ENCODE measurements at places on chromosomes 1 and 21. TPM values are rescaled to one million over a fixed set of nuclear protein-coding genes. Genes with fewer than 3 reads are reported as not detected.

GRCh38 chr1:185129708-185130107 is 27.0 kb downstream of the TRMT1L start:
- no peak overlapping the region for H3K4me3 ChIP-seq
- H3K36me3 ChIP-seq: peaks cover 26% of the 10 kb centered on the region
- H3K27me3 ChIP-seq: no peaks in the 10 kb centered on the region
- DNase-seq: no peak

DNA sequence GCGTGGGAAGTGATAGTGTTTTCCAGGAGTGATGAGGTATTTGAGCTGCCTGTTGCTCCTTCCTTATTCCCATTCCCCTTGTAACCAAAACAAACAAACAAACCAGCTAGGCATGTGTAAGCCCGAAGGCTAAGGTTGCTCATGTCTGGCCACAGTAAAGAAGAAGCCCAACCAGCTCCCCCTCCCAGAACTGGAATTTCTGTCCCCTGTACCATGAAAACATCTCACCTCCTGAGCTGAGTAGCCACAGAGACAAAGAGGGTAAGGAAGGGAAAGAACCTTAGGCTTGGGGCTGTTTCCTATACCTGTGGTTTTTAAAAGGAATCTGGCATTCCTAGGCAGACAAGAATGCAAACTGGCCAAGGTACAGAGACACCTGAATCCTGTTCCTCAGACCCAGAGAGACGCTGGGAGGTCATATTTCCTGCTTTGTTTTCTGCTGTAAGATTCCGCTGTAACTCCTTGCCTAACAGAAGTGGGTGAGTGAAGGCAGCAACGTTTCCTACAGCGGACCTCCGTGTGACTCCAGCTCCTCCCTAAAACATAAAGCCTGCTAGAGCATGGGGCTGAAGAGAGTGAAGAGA is 41.7 kb upstream of the RAB4A start:
- H3K4me1 ChIP-seq: peaks cover 17% of the 10 kb centered on the region
- peak overlapping the region; percentile 7 for H3K27ac ChIP-seq
- peak; percentile 68 for DNase-seq
- H3K27me3 ChIP-seq: peaks cover 3% of the 10 kb centered on the region
- H3K36me3 ChIP-seq: no peaks in the 10 kb centered on the region

DNA sequence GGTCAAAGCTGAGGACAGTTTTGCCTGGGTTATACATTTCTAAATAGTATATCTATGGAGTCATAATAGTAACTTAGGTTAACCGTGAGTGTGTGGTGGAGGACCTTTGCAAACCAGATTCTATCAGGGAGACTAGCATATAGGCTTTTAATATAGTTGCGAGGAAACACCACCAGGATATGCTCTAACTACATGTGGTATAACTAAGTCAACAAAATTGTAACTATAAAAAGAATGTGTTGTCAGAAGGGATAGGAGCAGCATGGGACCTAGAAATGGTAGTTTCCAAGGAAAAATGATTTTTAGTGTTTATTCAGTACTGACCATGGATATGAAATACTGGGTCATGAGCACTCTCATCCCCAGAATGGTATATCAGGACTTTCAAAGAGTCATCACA is 338.1 kb downstream of the TGFB2 start:
- no peak overlapping the region for H3K4me3 ChIP-seq
- peak; percentile 37 for DNase-seq
- no peaks in the 10 kb centered on the region for H3K27me3 ChIP-seq
- no peaks in the 10 kb centered on the region for H3K36me3 ChIP-seq

GRCh38 chr1:16068356-16069270 is 4.8 kb downstream of the FAM131C start:
- no peak overlapping the region for H3K27ac ChIP-seq
- no peak for DNase-seq
- H3K4me1 ChIP-seq: peaks cover 28% of the 10 kb centered on the region
- H3K36me3 ChIP-seq: no peaks in the 10 kb centered on the region
- H3K4me3 ChIP-seq: no peak overlapping the region
- H3K27me3 ChIP-seq: peaks cover 25% of the 10 kb centered on the region

- DNase-seq: no peak
- no peaks in the 10 kb centered on the region for H3K36me3 ChIP-seq
- no peaks in the 10 kb centered on the region for H3K4me1 ChIP-seq
- H3K27ac ChIP-seq: no peak overlapping the region
- H3K27me3 ChIP-seq: peaks cover 12% of the 10 kb centered on the region
- H3K4me3 ChIP-seq: no peak overlapping the region
Measured at GRCh38 chr1:11581445-11581991, 72.7 kb downstream of the FBXO2 start.

GRCh38 chr21:36765229-36765628 is 66.3 kb downstream of the SIM2 start:
- no peak for DNase-seq
- H3K27me3 ChIP-seq: no peaks in the 10 kb centered on the region
- no peaks in the 10 kb centered on the region for H3K36me3 ChIP-seq
- no peak overlapping the region for H3K4me3 ChIP-seq
- H3K4me1 ChIP-seq: peaks cover 21% of the 10 kb centered on the region

- no peaks in the 10 kb centered on the region for H3K27me3 ChIP-seq
- peaks cover 56% of the 10 kb centered on the region for H3K36me3 ChIP-seq
- H3K4me3 ChIP-seq: no peak overlapping the region
- DNase-seq: no peak
- no peak overlapping the region for H3K27ac ChIP-seq
Measured at GRCh38 chr1:41020654-41021053, 871 bp downstream of the SLFNL1 start.

GRCh38 chr1:7437036-7437435 is 334.1 kb upstream of the VAMP3 start:
- no peaks in the 10 kb centered on the region for H3K27me3 ChIP-seq
- H3K4me3 ChIP-seq: no peak overlapping the region
- no peaks in the 10 kb centered on the region for H3K36me3 ChIP-seq
- DNase-seq: no peak

DNA sequence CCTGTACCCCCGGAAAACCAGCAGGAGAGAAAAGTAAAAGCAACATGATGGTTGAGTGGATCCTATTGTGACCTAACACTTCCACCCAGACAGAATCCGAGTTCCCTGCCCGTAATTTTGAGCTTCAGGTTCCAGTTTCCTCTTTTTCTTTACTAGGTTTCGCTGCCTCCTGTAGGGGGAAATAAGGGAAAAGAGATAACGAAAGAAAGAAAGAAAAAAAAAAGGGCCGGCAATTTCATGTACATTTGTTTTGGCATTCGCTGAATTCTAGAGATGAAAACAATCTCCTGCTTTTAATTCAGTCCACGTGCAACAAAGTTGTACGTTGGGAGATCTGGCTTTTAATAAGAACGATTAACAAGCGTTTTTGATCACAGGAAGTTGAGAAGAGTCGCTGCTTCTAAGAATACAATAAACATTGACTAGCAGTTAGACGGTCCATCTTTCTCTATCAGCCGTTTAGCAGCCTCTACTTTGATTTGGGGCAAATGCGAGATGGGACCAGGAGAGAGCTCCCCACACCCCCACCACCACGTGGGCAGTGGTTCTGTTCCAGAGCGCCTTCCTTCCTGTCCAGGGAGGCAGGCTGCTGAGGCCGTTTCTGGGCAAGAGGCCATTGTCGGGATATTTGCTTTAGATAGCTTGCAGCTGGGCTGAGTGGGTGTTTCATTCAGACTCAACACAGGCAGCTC is 155.9 kb upstream of the RUNX1 start:
- peak overlapping the region; percentile 88 for H3K27ac ChIP-seq
- no peaks in the 10 kb centered on the region for H3K27me3 ChIP-seq
- H3K4me3 ChIP-seq: peak overlapping the region; percentile 3
- H3K4me1 ChIP-seq: peaks cover 45% of the 10 kb centered on the region
- no peaks in the 10 kb centered on the region for H3K36me3 ChIP-seq

GRCh38 chr1:71660411-71660810 is 579.6 kb upstream of the ZRANB2 start:
- DNase-seq: no peak
- H3K36me3 ChIP-seq: no peaks in the 10 kb centered on the region
- H3K27me3 ChIP-seq: no peaks in the 10 kb centered on the region
- no peaks in the 10 kb centered on the region for H3K4me1 ChIP-seq
- no peak overlapping the region for H3K27ac ChIP-seq
- H3K4me3 ChIP-seq: no peak overlapping the region

GRCh38 chr1:160726498-160727315 is 12.3 kb upstream of the SLAMF7 start:
- no peak overlapping the region for H3K27ac ChIP-seq
- H3K27me3 ChIP-seq: no peaks in the 10 kb centered on the region
- no peak overlapping the region for H3K4me3 ChIP-seq
- peak; percentile 39 for DNase-seq
- no peaks in the 10 kb centered on the region for H3K4me1 ChIP-seq
- no peaks in the 10 kb centered on the region for H3K36me3 ChIP-seq

DNA sequence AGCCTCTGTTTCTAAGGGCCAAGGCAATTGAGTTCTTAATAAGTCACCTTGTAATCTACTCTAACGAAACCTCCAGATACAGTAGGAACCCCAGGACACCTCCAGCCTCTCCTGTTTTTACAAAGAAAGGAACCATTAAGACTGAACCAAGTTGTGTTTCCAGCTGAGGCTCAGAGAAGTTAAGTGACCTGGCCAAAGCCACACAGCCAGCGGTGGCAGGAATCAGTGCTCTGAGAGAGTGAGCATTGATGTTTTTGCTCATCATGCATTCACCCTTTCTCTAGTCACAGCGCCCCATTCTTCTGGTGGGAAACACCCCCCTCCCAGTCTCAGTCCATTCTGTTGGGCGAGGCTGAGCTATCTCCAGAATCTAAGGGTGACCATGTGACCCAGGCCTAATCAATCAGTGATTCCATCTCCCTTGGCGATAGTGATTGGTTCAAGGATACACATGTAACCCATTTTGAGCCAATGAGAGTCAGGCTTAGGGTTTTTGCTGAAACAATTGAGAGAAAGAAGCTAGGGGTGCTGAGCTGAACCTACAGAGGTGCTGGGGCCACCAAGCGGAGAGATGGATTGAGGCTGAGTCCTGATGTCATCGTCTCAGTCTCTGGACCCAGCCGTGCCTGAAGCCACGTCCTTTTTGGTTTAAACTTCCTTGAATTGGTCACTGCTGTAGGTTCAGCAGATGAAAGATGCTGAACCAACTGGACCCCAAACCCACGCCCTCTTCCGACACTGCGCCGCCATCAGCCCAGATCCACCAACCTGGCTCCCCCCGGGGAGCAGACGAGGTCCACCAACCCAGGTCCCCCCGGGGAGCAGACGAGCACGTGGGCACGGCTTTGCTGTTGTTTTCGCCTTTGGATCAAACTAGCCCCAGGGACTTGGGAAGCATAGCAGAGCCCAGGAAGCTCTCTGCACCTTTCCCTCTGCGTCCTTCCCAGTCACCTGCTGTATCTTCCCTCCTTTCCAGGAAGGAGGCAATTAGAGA is 28.0 kb upstream of the RERE start:
- H3K4me1 ChIP-seq: peaks cover 48% of the 10 kb centered on the region
- no peaks in the 10 kb centered on the region for H3K27me3 ChIP-seq
- DNase-seq: no peak

DNA sequence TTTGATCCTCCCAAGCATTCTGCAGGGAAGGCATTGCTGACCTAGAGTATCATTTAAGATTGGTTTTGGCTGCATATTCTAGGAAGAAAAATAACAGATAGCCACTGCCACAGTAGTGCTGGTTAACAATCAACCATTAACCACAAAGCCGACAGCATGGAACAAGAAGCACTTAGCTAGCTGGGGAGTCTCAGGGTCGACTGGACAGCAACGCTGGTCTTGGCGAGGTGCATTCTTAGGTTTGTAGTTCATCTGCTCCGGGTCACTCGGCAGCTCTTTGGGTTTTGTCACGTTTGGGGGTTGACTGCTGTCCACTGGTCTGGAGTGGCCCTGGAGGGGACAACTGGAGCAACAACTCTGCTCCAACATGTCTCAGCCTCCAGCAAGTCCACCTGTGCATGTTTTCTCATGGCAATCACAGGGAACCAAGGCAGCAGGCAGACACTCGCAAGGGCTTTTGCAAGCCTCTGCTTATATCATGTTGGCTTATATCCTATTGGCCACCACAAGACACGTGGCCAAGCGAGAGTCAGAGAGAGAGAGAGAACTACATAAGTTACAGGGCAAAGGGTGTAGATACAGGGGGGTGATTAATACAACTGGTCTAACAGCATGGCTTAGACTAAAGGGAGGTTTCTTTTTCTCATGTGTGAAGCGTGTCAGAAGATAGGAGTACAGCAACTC is 99.5 kb downstream of the LACTBL1 start:
- H3K27ac ChIP-seq: no peak overlapping the region
- H3K4me3 ChIP-seq: no peak overlapping the region
- no peaks in the 10 kb centered on the region for H3K27me3 ChIP-seq
- DNase-seq: no peak

GRCh38 chr1:212692774-212693644 is 6.6 kb downstream of the BATF3 start:
- DNase-seq: no peak
- H3K4me3 ChIP-seq: no peak overlapping the region
- peaks cover 10% of the 10 kb centered on the region for H3K27me3 ChIP-seq
- H3K4me1 ChIP-seq: no peaks in the 10 kb centered on the region
- no peak overlapping the region for H3K27ac ChIP-seq

- H3K27ac ChIP-seq: no peak overlapping the region
- DNase-seq: no peak
- no peak overlapping the region for H3K4me3 ChIP-seq
- H3K4me1 ChIP-seq: no peaks in the 10 kb centered on the region
- no peaks in the 10 kb centered on the region for H3K36me3 ChIP-seq
Measured at GRCh38 chr1:112177314-112177713, 187.8 kb upstream of the KCND3 start.

DNA sequence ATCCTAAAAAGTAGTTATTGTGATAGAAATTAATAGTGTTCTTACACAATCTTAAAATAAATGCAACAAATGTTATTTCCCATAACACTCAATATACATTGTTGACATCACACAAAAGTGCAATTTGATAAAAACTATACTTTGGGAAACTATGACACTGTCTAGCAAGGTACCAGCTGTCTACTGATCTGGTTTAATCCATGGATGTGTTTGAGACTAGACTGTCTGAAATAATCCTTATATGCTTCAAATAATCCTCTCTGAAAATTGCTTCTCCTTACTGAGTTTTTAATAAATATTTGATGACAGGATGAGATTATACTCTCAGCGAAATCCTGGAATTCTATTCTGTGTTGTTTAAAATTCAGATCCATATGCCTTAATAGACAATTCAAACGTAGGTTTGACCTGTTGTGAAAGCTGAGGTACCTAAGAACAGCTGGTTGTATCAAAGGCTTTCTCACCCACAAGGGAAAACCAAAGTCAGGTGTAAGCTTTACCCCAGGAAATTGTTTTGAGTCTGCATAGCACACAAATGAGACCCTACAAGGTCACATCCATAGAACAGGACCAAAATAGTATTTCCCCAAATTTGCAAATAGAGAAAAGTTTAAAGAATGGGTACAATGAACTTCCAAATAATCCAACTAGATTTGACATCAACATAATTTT is 8.8 kb upstream of the GFI1 start:
- H3K4me1 ChIP-seq: no peaks in the 10 kb centered on the region
- no peaks in the 10 kb centered on the region for H3K36me3 ChIP-seq

FAM72D gene
- total RNA-seq: 0.71 TPM

TMEM200B gene
- 10.1 TPM for total RNA-seq

UCK2 gene
- total RNA-seq: 16.1 TPM

PMF1 gene
- total RNA-seq: 51.8 TPM
